Vagina (tissue), 2 donors: ENCODE measurements at places on chromosomes 6 and 20.

DNA sequence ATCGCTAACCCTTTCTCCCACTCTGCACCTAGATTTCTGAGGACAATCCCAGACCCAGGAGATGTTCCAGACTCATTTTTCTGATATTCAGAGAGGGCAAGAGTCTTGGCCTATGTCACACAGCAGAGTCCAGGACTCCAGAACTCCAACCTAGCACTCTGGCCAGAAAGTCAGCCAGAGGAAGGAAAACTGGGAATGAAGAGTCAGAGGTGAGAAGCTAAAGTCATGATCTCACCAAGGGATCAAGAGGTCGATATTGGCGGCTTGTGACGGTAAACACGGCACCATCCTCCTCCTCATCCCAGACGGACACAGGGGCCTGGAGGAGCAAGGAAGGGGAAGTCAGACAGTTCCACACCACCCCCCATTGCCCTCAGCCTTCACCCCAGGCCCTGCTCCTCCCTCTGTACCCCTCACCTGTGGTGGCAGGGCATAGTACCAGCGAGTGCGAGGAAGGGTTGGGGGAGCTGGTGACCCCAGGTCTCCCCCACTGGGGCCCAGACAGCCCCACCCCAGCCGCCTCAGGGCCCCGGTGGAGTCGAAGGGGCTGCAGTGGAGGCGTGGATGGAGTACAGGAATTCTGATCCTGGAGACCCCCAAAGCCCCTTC lies 1.8 kb downstream of the RGL2 start:
- no peak for DNase-seq

DNA sequence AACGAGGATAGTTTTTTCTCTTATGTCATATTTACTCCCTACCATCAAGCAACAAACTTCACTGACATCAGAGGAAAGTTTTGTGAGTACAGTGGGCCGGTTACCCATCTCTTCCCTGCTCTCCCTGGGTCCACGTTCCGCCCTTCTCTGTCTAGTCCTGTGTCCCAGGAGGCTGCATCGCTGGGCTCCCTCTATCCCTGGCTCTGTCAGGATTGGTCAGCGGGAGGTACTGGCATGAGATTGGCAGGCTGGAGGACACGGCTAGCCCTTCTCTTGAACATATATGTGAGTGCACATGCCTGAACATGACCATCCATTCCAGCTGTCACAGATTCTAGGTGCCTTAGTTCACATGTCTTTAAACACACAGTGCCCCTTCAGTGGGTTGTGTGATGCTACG lies 30.3 kb upstream of the TMEM181 start:
- DNase-seq: peak; percentile 52

- DNase-seq: no peak
Measured at GRCh38 chr20:62795023-62795761, 1.1 kb upstream of the MRGBP start.

GRCh38 chr20:9807136-9807535 lies 31.7 kb downstream of the PAK5 start:
- no peak for DNase-seq

- DNase-seq: no peak
Measured at GRCh38 chr20:58145506-58146080, 82.9 kb downstream of the ANKRD60 start.

- DNase-seq: no peak
Measured at GRCh38 chr6:80535914-80536565, 429.6 kb downstream of the BCKDHB start.

GRCh38 chr6:5712349-5713215 lies 294.1 kb downstream of the NRN1 start:
- no peak for DNase-seq

DNA sequence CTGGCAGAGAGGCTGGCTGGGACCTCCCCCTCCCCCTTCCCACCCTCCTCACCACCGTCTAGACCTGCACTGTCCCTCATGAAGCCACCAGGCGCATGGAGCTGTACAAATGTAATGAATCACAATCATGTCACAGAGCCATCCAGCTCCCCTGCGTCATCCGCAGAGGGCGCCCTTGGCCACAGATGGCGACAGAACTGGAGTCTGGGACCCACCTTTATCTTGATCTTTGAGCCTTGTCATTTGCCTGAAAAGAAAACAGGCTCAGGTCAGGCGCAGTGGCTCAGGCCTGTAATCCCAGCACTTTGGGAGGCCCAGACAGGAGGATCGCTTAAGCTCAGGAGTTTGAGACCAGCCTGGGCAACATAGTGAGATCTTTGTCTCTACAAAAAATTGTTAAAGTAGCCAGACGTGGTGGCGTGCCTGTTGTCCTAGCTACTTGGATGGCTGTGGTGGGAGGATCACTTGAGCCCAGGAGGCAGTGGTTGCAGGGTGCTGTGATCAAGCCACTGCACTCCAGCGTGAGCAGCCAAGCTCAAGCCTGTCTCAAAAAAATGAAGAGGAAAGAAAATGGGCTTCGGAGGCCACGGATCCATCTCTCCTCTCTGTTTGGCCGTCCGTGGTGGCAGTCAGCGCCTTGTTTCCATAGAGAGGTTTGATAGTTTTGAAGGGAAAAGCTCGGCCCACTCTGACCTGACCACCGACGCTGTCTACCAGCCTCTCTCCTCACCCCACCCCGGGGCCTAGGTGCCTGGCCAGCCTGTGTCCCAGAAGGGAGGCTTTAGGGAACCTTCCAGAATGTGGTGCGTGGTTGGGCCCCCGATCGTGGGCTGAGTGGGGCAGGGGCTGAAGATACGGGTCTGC lies 6.2 kb downstream of the COL9A3 start:
- no peak for DNase-seq

GRCh38 chr6:157798851-157799250 lies 24.2 kb upstream of the SNX9 start:
- no peak for DNase-seq

DNA sequence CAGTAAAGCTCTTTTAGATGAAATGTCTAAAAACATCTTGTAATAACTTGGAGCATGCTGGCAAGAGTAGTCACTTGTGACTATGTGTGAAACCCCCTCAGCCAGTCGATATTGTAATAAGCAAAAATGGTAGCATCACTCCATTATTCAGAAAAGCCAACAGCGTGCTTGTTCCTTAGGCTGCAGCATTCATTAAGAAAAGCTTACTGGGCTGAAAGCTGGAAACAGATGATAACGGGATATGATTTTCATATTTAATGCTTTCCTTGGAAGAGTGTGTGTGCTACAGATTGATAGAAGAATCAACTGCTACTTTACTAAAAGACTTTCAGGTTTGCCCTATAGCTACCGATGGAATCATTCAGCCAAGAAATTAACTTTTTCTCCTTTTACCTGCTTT lies 20.3 kb downstream of the KIZ start:
- no peak for DNase-seq

GRCh38 chr6:122014961-122015360 lies 384.5 kb upstream of the HSF2 start:
- no peak for DNase-seq

DNA sequence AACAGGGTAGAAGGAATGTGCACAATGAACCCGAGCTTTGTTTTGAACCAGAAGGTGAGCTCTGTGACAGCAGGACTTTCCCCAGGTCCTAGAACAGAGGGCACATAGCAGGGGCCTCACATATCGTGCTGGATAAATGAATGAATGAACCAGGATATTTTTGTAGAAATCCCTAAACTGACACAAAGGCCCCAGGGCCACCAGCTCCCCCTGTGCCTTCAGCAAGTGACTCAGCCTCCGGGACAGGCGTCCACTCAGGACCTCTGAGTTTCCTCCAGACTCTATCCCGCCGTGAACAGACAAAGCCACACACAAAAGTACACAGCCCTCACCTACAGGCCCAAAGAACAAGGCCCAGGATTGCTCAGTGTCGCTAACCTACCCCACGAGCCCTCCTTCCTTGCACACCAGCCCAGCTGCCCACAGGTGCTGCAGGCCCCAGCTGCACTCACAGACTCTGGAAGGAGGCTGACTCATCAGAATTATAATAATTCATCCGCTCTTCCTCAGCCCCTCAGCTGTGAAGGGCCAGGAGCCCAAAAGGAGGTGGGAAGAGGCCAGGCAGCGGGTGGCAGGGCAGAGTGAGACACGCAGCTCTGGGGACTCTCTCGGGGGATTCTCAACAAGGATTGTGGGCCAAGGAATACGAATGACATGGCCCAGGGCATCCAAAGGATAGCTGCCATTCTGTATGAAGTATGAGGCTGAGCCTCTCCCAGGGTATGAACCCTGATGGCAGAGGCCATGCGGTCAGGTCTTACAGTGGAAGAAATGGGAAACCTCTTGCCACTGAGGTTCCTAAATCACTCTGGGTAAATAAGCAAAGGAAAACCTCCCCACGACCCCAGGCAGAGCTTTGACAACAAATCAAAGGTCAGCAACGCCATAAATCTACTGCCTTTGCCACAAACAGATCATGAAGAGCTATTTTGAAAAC lies 40.9 kb downstream of the SUMO4 start:
- no peak for DNase-seq

DNA sequence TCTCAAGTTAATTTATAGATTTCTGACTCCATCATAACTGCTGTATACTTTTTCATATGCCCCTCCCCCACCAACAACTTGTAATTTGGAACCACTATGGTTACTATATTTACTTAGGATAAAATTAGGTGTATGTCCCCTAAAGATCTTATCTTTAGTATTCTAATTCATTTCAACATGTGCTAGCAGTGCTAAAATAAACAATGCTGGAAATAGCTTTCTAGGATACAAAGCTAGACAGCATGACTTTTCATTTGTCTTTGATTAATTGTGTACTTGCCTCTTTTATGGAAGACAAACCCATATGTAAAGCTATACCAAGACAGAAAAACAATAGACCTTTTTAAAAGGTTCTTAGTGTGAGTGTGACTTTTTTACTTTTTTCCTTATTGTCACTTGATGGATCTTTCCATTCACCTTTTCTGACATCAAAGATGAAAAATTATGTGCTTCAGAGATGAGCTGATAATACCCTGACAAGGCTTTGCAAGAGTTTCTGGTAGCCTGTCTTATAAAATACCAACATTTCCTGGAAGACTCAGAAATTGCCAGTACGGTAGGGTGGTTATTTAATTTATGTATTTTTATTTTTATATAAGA lies 31.2 kb upstream of the POPDC3 start:
- no peak for DNase-seq

GRCh38 chr6:111534231-111534751 lies 51.3 kb upstream of the REV3L start:
- DNase-seq: no peak

DNA sequence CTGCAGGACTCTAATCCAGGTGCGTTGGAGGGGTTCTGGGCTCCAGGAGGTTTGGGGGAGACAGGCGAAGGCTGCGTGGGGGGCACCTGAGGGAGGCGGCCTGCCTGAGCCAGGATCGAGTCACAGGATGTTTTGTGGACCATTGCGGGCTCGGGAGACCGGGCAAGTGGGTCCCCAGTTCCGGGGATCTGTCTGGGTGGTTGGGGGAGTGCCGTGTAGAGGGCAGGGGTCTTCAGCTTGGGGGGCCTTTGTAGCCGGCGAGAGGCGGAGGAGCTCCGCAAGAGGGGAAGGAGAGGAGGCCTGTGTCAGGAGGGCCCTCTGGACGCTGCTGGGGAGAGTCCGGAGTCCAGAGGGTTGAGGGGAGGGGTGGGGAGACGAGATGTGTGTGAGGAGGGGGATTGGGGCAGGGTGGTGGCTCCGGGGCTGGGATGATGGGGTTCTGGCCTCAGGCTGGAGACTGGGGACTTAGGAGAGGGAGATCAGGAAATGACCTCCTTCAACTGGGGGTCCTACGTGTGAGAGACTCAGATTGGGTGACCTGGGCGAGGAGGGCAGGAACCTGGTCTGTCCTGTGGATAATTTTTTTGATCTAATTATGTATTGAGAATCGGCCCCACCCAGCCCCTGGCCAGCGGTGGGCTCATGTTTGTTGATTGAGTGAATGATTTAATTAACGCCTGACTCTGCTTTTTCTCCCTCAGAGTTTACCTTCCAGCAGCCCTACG lies 505 bp downstream of the SNAI1 start:
- no peak for DNase-seq

- no peak for DNase-seq
Measured at GRCh38 chr6:52341561-52342260, 20.2 kb upstream of the PAQR8 start.

- DNase-seq: no peak
Measured at GRCh38 chr6:92737983-92738382, 681.4 kb downstream of the EPHA7 start.

- no peak for DNase-seq
Measured at GRCh38 chr6:63307581-63308246, 12.1 kb downstream of the LGSN start.

DNA sequence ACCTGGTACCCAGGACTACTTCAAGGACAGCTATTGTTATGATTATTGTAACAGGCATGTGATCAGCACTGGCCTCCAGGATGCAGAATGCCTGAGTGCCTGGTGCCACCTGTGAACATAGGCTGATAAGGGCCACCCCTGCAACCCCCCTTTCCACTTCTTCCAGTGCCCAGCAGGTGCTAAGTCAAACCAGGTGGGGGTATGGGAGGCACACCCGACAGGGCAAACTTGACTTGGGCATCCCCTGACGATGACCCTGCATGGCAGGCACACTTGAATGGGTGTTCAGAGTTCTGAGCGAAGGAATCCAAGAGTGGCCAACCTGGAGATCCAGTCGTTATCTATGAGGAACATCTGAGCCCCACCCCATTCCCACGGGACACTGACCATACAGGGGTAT lies 3.4 kb downstream of the ADA start:
- no peak for DNase-seq

DNA sequence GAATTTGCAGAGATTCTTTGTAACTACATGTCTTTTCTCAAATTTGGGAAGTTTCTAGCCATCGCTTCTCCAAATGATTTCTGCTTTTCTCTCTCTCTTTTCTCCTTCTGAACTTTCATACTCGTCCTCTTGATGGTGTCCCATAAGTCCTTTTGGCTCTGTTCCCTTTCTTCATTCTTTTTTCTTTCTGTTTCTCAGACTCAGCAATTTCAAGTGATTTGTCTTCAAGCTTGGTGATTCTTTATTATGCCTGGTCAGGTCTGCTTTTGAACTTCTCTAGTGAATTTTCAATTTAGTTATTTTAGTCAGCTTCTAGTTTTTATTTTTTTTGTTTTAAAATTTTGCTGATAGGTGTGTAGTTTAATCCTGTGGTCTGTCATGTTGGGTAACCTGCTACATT lies 57.6 kb upstream of the EEF1E1 start:
- DNase-seq: no peak

DNA sequence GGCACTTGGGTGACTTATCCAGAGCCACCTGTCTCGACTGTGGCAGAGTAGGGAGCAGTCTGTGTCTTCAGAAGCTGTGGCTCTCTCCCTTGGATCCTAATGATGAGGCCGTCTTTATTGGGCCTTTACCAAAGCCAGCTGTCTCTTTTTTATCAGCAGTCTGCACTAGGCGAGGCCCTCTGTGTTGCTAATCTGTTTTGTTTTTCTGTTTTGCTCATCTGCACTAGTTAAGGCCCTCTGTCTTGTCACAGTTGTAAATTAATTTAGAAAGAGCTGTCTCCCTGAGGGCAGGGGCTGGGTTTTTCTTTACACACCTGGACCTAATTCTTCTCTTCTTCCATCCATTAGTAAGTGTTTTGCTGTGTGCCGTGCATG lies 45.0 kb downstream of the CDS2 start:
- DNase-seq: no peak
